ENCODE measurements at places on chromosomes 3 and 15.

DNA sequence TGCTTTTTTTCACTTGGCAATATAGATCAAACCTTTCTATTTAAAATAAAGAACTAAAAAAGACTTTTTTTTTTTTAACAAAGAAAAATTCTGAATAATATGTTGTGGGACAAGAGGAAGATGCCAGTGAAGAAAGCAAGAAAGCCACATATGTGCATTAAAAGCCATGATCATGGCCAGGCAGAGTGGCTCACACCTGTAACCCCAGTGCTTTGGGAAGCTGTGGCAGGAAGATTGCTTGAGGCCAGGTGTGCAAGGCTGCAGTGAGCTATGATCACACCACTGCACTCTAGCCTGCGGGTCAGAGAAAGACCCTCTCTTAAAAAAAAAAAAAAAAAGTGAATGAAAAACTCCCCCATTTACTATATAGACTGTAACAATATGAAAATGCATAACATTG is 23.9 kb downstream of the C2CD4B start:
- DNase-seq: no peak

DNA sequence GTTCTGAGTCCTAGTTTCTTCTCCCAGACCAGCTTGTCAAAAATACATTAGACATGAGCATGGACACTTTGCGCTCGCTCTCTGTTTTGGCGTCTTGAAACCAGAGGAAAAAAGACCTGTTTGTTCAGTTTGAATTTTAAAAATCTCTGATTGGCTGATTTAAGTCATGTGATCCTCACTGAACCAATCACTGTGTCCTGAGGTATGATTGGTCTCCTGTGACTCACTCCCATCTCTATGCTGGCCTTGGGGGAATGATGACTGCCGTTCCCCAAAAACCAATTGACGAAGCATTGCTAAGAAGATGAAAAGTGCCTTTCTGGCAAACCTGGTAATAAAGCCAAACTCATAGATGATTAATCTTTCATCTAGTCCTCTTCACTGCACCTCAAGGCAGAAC is 256.5 kb downstream of the IL5RA start:
- no peak for DNase-seq

DNA sequence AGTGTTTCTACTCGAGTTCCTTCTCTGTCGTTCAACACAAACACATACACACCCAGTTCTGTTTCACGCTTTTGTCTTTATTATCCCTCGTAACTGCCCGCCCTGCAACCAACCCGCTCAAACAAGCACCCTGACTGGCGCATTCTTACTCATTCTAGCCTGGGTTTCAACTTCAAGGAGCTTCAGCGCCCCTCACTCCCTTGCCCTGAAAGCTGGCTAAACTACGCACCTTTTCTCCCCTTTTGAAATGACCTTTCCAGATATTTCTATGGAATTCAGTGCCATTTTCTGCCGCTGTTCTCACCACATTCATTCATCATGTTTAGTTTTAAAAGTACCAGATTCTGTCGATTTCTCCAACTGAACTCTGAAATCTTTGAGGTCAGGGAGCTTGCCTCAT is 653 bp upstream of the MFSD1 start:
- no peak for DNase-seq

- peak; percentile 56 for DNase-seq
These were observed 9.4 kb upstream of the MESP1 start for GRCh38 chr15:89760303-89761008.

DNA sequence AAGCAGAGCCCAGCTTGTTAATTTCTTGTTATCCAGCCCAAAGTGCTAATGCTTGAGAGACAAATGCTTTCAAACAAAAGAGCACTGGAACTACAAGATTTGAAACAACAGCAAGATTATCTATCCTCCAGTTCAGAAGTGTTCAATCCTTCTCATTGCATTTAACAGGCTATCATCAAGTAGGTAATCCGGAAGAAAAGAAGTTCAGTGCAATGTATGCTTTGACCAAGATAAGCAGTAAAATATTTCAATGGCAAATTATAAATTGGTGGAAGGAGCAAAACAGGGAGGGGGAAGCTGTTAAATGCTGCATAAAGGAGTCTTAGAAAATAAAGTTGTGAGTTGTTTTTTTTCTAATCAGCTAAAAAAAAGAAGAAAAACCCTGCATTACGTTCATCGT is 8.8 kb downstream of the LRIG1 start:
- DNase-seq: no peak

DNA sequence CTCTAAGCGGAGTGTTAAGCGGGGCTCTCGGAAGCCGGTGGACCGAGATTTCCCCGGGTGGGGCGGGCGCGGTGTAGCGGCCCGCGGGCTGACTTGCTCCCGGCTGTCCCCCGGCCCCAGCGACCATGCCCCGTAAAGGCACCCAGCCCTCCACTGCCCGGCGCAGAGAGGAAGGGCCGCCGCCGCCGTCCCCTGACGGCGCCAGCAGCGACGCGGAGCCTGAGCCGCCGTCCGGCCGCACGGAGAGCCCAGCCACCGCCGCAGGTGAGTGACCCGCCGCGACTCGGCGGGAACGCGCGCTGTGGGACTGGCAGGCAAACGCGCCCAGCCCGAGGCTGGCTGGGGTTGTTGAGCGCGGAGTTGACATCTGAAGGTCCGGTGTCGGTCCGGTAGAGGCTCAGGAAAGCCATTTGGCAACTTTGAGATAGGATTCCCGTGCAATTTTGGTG is 1.3 kb downstream of the SMC4 start:
- peak; percentile 52 for DNase-seq

GRCh38 chr15:43067717-43068461 is 37.9 kb downstream of the UBR1 start:
- no peak for DNase-seq

- no peak for DNase-seq
These were observed 298.1 kb downstream of the NSUN3 start for GRCh38 chr3:94360987-94361386.

- DNase-seq: no peak
These were observed 10.5 kb upstream of the CRBN start for GRCh38 chr3:3189961-3190360.

DNA sequence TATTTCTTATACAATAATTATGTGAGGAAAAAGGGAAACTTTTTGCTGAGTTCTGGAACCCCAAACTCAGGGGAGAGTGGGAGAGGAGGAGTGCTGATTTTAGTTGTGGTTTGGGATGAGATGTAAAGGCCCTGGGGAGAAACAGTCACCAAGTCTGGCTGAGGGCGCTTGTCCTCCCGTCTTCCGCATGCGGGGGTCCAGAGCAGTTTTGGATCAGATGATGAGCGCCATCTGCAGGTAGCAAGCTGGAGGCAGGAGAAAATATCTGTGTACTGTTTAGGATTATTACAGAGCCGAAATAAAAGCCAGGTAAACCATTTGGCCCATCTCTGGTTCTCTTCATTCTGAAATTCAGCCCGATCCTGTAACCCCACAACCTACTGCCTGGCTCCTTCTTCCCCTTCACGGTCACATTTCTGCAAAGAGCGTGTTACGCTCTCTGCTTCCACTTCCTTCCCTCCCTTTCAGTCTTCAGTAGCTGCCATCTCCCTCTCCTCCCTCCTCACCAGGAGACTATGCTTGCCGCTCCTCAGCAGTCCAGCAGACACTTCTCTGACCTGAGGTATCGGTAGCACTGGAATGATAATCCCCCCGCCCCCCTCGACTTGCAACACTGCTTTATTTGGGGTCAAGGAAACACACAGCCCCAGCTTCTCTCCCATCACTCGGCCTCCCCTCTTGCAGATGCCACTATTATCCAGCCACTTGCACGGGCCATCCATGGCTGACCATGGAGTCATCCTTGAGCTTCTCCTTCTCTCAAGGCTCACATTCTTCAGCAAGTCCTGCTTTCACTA is 1.4 kb upstream of the PARP14 start:
- DNase-seq: peak; percentile 85

DNA sequence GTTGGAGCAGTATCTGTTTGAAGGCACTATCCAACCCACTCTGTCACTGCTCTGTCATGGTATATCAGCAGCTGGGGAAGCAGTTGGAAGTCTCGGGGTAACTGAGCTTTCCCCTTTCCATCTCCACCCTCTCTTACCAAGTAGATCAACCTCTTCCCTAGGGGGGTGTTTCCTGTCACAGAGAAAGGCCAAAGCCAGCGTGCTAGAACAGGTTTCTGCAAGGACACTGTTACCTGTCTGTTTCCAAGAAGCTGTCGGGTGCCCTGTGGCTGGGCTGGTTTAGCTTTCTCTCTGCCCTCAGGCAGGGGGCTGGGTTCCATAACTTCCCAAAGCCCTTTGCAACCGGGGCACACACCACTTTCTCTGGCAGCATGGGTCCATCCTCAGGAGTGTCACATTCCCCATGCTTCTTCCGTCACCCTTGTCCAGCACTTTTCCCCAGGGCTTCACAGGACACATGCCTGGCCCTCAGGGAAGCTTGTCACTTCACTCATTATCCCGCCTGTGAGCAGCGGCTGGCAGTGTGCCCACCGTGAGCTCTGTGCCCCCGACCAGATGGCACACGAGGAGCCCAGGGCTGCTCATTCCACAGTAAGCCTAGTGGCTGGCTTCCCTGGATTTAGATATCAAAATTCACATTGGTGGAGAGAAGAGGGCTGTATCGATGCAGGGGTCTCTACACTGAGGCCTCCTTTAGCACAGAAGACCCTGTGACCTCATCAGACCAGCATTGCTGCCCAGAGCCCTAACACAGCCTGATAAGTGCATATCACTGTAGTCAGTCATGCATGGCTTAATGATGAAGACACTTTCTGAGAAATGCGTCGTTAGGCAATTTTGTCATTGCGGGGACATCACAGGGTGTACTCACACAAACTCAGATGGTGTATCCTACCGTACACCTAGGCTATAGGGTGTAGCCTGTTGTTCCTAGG is 205.8 kb downstream of the SLCO3A1 start:
- DNase-seq: no peak

- no peak for DNase-seq
These were observed 99.7 kb downstream of the CPN2 start for GRCh38 chr3:194251461-194251860.

DNA sequence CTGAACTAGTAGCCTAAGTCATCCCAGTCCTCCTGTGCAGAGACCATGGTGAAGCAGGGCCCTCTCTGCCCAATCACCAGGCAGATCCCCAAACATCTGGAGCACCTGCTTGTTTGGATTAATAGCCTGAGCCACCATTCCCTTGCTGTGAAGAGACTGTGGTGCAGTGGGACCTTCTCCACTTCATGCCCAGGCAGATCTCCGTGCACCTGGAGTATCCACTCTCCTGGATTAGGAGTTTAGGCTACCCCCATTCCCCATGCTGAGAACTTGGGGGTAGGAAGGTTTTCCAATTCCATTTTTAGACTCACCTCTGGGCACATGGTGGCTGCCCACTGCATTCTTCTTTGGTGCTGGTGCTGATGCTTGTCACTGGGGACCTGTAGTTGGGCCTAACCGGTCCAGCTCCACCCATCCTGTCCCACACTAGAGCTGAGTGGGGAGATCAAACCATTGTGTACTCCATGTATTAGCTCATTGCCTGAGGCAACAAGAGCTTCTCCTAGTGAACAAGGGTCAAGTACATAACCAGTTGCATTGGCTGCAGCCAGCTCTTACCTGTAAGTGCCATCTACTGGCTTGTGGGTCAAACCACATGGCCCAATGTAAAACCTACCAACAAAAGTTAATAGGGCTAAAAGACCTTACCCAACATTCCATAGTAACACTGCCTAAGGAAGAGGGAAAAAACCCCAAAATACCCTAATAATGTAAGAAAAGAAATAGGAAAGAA is 382.5 kb upstream of the CBLB start:
- no peak for DNase-seq

DNA sequence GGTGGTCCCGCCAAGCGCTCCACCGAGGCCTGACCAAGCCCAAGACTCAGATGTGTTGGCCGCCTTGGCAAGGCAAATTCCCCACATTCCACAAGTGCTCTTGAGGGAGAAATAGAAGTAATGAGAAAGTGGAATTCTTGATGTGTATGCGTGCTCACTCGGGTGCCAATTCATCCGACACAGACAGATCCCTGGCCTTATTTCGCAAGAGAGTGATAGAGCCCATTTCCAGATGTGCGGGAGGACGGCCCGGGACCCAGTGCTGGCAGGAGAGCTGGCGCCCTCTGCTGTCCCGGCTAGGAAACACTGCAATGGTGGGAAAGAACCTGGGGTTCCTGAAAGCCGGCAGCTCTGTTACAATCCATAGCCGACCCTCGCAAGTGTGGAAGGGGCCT is 76.0 kb downstream of the HMG20A start:
- DNase-seq: peak; percentile 48

GRCh38 chr3:185977679-185978040 is 39.8 kb upstream of the TRA2B start:
- DNase-seq: no peak

- no peak for DNase-seq
These were observed 190.8 kb downstream of the SLCO3A1 start for GRCh38 chr15:92044203-92044909.

DNA sequence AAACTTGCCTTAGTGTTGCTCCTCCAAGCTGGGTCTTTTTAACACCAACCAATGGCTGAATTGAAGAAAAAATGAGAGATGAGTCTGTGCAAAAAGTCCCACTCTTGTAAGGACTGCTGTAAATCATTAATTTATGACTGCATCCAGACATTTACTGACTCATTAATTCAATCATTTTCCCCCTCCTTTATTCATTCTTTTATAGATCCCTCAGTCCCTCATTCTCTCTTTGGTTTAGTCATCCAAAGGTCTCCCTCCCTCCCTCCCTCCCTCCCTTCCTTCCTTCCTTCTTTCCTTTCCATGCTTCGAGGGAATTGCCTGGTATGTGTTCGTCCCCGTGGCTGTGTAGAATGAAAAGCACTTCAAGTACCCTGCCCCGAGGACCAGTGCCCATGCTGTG is 35.3 kb upstream of the MRPS22 start:
- no peak for DNase-seq

- no peak for DNase-seq
These were observed 557.2 kb downstream of the EPHB1 start for GRCh38 chr3:135352213-135352612.

GRCh38 chr15:52113235-52113634 is 660 bp upstream of the BCL2L10 start:
- DNase-seq: no peak

DNA sequence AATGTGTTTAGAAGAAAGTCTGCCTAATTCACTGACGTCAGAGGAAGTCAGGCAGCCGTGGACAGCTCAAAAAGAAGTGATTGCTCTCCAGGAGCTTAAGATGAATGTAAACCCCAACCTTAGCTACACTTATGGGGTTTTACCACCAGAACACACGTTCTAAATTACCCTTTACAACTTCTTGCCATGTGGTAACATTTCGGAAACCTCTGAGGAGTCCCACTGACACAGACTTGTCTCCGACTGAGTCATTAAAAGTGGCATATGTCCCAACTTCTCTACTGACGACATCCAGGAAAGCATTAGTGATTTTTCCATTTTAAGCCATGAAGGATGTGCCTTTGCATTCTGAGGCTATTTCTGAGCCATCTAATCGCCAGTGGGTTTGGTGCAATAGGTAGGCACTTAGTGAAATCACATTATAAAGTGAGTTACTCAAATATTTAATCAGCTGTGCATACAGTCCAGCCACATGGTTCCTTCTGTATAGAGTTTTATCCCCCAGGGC is 32.4 kb downstream of the C2CD4A start:
- DNase-seq: peak; percentile 77

All from NCI-H2081 (cell line).